CD8-positive, alpha-beta T cell (primary cell): ENCODE measurements at places on chromosomes 11 and 22.

DNA sequence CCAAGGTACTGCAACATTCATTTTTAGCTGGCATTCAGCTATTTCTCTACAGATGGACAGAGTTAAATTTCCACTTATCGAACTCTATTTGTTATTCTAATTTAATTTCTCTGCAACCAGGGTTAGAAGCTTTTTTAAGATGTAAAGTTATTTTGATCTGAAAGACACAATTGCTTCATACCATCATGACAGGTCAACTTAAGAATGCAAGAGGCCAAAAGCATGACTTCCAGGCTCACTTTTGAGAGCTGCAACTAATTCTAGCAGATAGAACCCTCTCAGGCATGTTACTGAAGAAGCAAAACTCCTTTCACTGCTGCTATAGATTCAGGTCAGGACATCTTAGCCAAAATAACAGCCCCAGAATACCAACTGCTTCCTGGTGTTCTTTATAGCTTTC, 86.5 kb upstream of the GALNT18 start:
- no peak for DNase-seq

DNA sequence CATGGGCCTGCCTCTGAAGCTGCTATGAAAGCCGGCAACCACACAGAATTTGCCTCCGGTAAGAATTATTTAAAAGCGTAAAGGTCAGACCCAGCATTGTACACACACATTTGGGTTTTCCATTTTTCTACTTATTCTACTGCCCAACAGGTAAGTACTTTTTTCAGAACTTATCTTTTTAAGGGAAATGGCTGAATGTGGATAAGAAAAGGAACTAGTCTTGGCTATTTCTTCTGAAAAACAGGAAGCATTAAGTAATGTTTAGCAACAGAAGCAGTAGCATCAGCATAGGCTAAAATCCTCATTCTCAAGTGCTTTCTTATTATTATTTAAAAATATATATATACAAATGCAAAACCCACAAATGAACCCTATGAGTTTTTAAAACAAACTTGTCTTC, 103.1 kb downstream of the MPPED2 start:
- no peak for DNase-seq

DNA sequence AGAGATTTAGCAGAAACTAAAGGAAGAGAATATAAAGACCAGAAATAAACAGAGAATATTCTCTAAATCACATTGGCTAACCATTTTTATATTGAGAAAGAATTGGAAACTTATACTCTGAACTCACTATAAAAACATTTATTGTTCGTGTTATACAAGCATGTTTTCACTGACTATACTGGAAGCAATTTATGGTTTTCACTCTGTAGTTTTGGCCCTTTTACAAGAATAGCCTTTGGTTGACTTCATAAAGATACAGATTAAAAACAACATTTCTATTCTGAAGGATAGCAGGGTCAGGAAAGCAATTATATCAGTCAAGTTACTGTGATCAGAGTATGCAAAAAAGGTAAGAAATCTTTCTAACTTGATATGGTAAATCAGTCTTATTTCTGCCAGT, 965.7 kb upstream of the FAT3 start:
- no peak for DNase-seq

DNA sequence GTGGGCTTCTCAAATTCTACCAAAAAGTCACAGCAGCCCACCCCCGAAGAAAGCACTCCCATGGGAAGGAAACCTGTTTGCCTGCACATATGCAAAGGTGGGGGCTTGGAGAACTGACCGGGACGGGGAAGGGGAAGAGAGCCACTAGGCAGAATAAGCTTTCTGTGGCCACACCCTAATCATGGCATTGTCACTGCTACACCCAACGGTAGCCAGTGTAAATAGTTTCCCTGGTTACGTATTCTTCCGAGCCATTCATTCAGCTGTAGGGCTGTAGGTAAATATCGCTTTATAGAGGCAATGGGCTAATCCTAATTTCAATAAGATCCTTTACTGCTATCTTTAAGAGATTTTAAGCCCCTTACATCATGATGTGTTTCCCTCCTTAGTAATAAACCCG, 61.7 kb downstream of the PRDM11 start:
- DNase-seq, result no peak

DNA sequence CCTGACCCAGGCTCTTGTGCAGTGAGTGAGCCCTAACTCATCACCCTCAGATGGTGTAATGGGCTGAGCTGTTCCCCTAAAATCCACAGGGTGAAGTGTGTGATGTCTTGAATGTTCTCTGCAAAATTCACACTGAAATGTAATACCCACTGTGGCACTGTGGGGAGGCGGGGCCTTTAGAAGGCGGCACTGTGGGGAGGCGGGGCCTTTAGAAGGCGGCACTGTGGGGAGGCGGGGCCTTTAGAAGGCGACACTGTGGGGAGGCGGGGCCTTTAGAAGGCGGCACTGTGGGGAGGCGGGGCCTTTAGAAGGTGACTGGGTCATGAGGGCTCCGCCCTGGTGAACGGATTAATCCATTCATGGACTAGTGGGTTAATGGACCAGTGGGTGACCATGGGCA, 33.0 kb downstream of the CHID1 start:
- DNase-seq, result no peak
